ENCODE measurements at places on chromosomes 1 and 21.
A peak's percentile ranks its signal among the peaks of the same experiment; 100 is the strongest.

GRCh38 chr1:230186874-230187273, 119.8 kb downstream of the GALNT2 start:
- DNase-seq, result no peak

DNA sequence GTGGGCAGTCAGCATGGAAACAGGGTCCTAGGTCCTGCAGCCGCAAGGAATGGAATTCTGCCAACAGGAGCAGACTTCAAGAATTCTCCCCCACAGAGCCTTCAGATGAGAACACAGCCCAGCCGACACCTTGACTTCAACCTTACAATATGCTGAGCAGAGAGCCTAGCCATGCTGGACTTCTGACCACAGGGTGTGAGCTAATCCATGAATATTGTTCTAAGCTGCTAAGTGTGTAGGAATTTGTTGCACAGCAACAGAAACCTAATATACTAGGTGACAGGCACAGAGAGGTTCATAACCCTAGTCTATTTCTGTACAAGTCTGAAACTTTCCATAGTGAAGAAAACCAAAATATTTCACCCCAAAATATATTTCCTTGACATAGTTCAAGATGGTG, 32.9 kb upstream of the IFNGR2 start:
- DNase-seq, result no peak

GRCh38 chr1:172914501-172915144, 136.1 kb downstream of the TNFSF18 start:
- DNase-seq, result no peak

DNA sequence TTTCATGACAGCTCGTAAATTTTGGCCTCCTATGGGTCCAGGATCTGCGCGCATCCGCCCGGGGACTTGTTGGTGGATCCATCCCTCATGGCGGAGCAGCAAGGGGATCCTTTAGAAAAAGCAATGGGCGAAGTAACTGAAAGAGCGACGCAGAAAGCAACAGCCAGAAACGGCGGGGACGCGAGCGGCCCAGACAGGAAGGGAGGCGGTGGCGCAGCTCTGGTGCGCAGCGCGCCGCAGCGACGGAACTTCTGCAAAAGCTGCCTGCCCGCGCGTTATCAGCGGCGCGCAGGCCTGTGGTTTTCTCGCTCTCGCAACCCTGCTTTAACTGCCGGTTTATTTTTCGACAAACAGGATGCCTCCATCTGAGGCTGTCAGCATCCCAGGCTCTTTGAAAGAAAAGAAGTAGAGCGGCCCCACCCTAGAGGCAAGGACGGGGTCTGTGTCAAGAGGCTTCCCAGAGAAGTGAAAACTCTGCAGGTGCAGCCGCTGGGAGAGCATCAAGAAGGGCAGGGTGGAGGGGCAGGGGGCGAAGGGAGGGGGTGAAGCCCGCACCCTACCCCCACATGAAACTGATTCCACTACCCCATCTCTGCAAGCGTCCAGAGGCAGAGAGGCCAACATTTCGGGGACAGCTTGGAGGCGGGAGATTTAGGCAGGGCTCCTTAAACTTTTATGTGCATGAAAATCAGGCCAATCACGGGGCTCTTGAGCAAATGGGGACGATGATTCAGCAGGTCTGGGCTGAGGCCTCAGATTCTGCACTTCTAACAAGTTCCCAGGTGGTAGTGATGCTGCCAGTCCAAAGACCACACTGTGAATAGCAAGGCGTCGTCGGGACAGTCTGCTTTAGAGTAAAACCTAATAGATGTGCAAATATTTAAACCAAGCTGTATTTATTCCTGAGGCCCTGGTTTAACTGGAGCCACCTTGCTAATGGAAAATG, 22.2 kb downstream of the RUNX1 start:
- peak; percentile 70 for DNase-seq

DNA sequence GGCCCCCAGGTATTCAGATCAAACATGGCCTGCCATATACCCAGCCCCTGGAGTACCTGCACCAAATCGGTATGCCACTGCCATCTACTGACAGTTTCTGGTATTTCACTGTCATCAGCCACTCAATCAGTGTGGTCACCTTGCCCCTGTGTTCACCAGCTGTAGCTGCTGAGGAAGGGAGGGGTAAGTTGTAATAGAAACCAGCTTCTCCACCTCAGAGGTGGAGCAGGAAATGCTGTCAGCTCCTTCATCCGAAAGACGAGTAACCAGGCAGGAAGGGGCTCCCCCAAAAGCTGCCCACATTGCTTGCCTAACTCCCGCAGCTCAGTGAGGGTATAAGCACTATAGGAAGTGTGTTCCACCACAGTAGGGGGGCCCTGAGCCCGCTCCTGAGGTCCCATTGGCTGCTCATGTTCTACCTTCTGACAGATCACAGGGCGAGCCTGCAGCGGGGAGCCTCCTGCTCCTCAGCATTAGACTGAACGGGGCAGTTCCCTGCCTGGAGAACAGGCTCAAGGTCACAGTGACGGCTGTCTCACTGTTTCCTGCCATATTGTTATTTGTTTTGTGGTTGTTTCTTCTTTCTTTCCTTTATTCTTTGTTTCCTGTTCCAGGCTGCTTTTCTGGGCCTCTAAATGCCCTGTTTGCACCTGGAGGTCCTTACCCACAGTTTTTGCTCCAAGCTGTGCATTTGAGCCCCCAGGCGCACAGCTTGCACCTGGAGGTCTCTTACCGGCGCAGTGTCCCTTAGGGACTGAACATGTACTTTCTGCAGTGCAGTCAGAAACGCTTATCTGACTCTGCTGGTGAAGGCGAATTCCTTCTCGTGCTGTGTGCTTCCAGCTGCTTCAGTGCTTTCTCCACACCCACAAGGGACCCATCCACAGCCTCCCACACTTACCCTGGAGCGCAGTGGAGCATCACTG, 1638.3 kb downstream of the MRPL39 start:
- no peak for DNase-seq

DNA sequence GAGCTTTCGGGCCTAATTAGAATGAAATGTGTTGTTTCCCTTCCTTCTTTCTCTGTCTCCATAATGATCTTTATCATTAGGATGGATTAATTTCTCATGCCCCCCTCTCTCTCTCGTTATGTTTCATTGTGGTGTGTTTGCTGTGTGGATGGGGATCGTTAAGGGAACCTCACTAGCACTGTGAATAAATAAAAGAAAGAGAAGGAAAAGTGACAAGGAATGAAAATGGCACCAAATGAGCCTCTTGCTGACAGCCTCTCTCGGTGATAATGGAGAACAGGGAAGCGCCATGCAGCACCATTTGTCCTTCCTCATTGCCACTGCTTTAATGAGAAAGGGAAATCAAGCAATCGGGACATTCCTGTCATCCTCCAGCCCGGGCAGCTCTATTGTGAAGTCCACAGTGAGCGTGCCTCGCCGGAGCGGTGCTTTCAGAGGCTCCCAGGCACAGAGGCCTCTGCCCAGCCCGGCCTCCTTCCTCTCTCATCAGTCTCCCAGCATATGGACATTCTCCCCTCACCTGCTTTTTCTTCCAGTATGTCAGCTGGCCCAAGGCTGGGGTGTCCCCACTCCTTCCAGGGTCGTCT, 265.7 kb upstream of the TMEM51 start:
- DNase-seq, result no peak

DNA sequence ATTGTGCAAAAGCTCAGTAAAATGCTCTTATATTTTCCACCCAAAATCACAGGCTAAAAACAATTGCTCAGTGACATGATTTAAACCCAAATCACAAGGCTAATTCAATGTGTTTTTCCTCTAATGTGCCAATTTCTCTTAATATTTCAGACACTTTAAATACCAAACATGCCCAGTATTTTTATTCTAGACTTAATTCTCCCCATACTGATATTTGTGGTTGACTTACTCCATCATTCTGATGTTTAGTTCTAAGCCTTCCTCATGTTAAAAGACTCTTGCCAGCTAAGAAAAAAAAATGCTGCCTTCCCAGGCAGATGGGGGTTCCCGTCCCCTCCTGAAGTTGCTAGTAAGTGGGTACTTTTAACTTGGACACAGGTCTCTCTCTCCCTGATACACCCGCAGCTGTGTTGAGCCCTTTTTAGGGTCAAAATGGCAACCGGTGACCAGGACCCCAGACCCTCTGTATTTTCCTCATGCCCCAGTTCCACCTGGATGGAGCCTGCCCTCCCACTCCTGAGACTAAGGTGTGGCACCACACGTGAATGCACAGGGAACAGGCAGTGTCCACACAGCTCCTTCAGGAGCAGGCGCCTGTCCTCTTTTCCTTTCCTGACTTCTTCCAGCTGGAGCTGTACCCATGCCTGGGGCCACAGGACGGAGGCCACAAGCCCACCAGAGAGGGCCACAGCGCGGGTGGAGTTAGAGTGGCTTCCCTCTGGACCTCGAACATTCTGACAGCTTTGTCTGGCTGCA, 118.9 kb downstream of the RIPK4 start:
- no peak for DNase-seq

DNA sequence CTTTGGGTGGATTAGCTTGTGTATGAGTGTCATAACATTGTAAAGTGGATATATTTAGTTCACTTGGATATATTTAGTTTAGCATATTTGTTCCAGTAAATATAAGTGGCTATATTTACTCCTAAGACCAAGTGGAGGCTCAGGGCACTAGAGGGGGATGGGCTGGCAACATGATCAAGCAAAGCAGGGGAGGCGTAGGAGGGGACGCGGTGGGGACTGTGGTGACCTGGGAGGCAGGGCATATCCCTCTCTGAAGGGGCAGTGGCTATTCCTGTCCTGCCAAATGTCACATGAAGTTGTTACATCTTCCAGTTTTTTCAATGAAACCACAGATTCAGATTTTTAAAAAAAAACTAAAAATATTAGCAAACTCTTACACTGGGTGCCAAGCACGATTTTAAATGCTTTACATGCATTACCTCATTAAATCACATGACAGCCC, 51.9 kb upstream of the EDN2 start:
- no peak for DNase-seq

- DNase-seq, result no peak
Measured at GRCh38 chr1:197197430-197197997, 51.0 kb upstream of the ASPM start.

GRCh38 chr1:234253732-234254131, 119.5 kb upstream of the COA6 start:
- DNase-seq, result no peak

- no peak for DNase-seq
Measured at GRCh38 chr1:37159102-37159501, 124.8 kb upstream of the GRIK3 start.

- DNase-seq, result no peak
Measured at GRCh38 chr1:83500531-83500930, 498.4 kb downstream of the TTLL7 start.

DNA sequence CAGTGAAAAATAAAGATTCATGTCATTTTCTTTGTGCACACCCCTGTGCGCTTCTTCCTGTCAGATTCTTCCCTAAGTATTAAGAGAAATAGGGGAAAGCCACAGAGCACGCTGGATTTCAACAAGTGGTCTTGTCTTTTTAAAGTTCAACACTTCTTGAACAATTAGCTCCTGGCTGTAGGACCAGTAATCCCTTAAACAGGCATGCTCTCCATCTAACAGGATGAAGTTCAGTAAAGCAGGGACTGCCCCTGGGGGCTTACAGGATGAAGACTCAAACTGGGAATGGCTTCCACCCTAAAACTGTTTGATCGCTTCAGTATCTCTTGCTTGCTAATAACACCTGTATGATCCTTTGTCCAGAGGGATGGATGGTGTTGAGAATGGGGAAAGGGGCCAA, 4.2 kb downstream of the PSMB4 start:
- DNase-seq, result no peak

DNA sequence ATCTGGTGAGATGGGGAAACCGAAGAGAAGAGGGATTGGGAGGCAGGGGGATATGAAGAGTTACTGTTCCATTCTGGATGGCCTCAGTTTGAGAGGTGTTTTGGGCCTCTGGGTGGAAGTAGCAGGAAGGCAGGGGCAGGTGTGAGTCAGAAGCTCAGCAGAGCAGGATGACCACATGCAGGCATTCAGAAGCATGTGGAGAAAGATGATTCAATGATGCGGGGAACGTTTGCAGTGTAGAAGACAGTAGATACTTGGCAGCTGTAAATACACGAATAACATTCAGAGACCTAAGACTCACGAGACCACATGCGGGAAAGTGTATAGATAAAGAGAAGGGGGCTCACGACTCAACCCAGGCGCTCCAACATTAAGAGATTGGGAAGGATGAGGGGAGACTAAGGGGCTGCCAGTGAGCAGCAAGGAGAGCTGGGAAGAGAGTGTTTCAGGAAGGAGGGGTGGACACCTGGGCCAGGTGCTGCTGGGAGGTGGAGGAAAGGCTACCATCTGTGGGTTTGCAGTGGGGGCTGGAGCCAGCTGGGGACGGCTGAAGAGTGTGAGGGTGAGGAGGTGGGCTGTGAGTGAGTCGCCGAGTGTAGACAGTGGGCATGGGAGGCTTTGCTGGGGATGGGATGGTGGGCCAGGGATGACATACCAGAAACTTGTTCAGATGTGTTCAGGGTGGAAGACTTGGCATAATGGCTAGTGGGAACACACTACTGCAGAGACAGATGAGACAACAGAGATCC, 5.8 kb upstream of the EPS8L3 start:
- DNase-seq, result no peak

GRCh38 chr1:170337413-170337994, 191.7 kb downstream of the NTMT2 start:
- DNase-seq, result no peak

- no peak for DNase-seq
Measured at GRCh38 chr1:162710345-162710744, 78.1 kb downstream of the DDR2 start.

GRCh38 chr1:89347296-89347695, 16.6 kb upstream of the GBP6 start:
- DNase-seq, result no peak

DNA sequence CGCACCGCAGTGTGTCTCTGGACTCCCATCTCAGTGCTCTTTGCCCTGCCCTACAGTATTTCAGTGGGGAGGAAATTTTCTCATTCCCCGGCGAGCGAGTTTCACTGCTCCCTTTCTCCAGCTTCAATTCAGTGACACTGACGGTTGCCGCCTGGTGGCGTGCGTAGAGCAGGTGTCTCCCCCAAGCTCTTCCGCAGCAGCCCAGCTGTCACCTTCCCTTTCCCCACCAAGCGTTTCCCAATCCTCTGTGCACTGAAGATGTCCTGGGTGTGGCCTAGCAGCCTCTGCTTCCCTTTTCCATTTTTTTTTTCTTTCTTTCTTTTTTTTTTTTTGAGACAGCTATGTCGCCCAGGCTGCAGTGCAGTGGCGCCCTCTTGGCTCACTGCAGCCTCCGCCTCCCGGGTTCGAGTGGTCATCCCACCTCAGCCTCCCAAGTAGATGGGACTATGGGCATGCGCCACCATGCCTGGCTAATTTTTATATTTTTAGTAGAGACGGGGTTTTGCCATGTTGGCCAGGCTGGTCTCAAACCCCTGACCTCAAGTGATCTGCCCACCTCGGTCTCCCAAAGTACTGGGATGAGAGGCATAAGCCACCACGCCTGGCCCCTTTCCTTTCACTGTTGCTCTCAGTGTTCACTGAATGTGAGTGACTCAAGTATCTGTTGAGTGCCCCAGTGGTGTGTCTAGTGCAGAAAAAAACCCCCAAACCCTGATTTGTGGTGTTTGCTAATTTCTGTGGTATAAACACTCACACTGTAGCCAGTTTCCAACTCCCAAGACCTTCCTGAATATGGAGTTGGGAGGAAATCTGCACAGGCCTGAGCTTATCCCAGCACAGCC, 30.1 kb downstream of the TNFRSF1B start:
- DNase-seq, result no peak

DNA sequence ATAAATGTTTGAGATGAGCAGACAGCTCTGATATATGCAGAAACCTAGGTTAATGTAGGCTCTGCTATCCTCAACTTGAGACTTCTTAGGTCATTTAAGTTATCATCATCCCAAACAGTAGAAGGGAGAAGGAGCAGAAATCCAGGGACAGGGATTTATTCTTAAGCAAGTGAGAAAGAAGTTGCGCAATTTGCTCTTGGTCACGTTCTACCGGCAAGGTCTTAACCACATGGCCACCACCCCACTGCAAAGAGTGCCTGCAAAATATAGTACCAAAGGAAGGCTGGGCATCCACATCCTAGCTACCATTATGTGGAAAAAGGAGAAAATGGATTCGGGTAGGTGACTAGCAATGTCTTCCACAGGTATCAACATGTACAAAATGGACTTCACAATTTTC, 25.2 kb downstream of the CRNN start:
- no peak for DNase-seq

Measured in right forelimb (tissue), 1 donor.